CD4-positive, alpha-beta T cell treated with Interleukin-15 for 1 hour (primary cell): ENCODE measurements at places on chromosomes 1 and 21.
A peak's percentile ranks its signal among the peaks of the same experiment; 100 is the strongest.

DNA sequence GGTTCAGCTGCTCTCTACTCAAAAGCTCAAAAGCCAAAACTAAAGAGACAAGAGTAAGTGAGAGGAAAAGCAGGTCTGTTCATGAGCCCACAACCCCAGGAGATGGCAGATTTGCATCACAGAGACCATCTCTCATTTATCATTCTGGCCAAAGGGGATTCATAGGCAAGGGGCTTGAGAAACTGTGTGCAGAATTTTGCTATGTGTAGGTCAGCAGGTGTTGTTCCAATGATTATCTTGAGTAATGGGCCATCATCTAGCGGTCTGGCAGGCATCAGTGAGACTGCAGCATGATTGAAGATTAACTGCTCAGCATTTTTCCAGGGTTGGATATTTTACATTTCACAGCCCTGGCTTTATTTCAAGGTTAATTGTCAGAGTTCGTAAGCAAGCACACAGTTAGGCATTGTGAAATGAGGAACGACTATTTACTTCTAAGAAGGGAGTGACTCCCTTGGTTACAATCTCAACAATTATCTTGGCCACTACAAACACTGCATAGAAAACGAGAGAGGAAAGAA lies 1204.6 kb upstream of the TMPRSS15 start:
- DNase-seq: no peak

DNA sequence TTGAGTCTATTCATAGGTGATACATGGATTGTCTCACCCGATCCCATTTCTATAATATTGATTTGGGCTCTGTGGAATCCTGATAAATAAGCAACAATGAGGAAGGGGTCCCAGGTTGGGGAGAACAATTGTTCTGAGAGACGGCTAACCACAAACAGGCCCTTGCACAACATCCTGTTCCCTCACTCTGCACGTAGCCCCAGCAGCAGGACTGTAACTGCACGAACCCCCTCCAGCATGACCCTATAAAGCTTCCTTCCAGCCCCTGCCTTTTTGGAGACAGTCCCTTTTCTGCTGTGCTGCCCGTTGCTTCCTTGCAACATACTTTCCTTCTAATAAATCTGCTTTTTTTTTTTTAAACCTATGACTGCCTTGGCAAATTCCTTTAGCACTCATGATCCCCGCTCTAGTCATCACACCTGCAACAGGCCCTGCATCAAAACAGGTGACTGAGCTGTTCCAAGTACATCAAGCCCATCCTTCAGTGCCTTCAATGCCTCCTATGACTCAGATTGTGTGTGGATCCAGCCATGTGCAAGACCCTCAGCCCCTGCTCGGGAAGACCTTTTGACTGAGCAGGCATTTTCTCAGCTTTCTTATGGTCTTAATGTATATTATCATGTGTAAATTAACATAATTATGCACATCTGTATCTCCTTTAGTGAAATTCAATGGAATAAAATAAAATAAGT lies 63.7 kb upstream of the B3GALNT2 start:
- no peak for DNase-seq

- DNase-seq: no peak
Observed at GRCh38 chr1:100433563-100433962, 81.3 kb downstream of the CDC14A start.

DNA sequence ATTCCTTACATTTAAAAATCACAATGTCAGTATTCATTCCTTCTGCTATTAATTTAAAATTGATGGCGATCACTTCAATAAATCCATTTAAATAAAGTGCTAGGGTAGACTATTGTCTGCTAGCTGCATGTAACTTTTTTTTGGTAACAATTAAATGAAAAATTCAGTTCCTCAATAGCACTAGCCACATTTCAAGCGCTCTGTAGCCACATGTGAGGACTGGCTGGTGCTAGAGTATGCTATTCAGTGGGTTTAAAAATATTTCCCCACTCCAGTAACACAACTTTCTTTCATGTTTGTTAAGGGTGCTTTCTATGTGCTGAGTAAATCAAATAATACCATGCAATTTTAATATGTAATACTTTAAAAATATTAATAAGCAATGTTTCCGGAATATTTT lies 108.2 kb downstream of the LTN1 start:
- no peak for DNase-seq

DNA sequence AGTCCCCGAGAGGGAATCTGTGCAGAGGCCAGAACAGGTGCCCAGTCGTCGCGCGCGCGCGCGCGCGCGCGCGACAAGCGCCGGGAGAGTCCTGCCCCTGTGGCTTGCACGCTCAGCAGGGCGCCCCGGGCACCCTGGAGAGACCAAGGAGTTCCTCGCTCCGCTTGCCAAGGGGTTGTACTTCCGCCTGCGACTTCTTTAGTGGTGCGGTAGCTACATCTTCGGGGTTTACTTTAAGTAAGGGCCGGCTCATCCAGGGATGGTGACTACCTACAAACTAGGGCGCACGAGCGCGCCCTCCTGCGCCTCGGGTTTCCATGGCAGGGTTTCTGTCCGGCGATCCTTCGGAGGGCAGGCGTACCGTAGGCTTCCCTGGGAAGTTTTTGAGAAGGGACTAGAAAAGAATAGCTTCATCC lies 1.4 kb downstream of the LHX4 start:
- DNase-seq: no peak

GRCh38 chr21:20970691-20971090 lies 27.5 kb upstream of the NCAM2 start:
- no peak for DNase-seq

GRCh38 chr1:231729544-231729943 lies 103.0 kb downstream of the DISC1 start:
- no peak for DNase-seq

DNA sequence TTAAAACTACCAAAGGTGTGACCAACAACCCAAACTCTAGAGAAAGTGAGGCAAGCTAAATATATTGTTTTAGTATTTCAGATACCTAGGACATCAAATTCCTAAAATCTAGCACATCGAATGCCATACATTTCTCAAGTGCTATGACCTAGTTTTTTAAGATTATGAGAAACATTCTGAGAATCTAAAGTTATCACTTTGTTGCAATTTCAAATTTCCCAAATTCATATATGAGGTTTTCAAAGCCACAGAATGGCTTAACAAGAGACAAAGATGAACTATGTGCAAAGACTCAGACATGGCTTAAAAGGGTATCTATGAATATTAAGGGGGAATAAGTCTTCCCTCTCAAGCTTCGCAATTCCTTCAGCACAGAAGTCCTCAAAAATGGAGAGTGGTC lies 6.8 kb downstream of the SCYL3 start:
- no peak for DNase-seq

DNA sequence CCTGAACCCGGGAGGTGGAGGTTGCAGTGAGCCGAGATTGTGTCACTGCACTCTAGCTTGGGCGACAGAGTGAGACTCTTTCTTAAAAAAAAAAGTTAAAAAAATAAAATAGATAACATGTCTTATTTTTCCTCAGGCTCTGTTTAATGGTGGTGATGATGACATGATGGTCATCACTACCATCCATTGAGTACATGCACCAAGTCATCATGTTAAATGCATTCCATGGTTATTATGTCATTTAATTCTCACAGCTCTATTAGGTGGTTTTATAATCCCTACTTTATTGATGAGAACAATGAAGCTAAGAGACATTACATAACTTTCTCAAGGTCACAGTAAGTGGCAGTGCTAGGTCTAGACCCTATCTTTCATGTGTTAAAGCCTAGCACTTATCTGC lies 34.4 kb upstream of the MAB21L3 start:
- DNase-seq: no peak

DNA sequence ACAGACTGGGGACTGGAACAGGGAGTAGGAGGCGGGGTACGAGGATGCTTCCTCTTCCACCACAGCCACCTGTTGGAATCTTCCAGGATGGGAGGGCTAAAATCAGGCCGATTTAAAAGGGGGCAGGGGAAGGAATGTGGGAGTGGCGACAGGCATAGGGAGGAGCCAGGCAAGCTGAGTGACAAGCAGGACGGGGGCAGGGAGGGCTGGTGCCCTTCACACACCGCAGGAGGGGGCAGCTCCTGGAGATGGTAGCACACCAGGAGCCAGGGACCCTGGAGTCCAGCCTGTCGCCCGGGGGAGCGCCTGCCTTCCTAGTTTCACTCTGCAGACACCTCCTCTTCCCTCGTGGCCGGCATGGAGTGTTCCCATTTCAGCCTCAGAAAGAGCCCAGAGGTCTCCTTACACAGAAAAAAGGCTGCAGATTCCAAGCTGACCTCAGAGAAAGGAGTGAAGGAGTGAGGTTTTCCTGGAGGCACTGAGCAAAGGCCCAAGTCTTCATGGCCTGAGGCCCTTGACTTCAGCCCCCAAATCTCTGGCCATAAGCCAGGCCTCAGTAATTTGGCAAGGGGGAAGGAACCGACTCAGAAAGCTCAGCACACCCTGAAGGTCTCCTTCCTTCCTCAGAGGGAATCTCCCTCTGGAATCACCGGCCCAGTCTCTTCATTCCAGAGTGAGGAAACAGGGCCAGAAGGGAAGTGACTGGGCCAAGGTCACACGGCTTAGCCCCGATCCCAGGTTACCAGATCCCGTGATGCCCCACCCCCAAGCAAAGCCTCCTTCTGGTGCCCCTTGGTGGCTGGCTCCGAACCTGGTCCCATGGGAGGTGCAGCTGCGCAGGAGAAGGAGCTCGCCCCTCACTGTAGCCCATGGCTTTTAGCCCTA lies 8.1 kb downstream of the BLACAT1 start:
- DNase-seq: no peak

DNA sequence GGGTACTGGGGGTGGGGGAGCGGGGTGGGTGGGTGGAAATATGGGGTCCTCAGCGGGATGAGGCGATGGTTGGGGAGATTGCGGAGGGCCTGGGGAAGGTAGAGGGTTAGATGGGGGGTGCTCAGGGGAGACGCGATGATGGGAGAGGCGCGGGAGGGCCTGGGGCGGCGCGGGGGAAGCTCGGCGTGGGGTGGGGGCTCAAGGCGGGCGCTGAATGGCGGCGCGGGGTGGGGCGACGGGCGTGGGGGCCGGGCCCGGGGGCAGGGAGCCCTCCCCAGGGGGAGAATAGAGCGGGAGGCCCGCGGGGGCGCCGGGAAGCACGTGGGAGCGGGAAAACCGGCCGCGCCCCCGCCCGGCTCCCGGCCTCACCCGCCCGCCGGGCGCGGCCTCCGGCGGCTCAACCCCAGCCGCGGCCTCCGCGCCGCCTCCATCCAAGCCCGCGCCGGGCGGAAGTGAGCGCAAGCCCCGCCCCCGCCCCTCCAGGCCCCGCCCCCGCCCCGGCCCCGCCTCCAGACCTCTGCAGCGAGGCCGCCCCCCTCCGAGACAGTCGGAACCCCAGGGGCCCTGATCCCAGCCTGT lies at the start of gene FAAP20:
TSS of gene FAAP20 (minus strand) at position 454 of the 579 bp plus-strand sequence. CDS start at position 431, 23 bp downstream.
- DNase-seq: peak; percentile 78

DNA sequence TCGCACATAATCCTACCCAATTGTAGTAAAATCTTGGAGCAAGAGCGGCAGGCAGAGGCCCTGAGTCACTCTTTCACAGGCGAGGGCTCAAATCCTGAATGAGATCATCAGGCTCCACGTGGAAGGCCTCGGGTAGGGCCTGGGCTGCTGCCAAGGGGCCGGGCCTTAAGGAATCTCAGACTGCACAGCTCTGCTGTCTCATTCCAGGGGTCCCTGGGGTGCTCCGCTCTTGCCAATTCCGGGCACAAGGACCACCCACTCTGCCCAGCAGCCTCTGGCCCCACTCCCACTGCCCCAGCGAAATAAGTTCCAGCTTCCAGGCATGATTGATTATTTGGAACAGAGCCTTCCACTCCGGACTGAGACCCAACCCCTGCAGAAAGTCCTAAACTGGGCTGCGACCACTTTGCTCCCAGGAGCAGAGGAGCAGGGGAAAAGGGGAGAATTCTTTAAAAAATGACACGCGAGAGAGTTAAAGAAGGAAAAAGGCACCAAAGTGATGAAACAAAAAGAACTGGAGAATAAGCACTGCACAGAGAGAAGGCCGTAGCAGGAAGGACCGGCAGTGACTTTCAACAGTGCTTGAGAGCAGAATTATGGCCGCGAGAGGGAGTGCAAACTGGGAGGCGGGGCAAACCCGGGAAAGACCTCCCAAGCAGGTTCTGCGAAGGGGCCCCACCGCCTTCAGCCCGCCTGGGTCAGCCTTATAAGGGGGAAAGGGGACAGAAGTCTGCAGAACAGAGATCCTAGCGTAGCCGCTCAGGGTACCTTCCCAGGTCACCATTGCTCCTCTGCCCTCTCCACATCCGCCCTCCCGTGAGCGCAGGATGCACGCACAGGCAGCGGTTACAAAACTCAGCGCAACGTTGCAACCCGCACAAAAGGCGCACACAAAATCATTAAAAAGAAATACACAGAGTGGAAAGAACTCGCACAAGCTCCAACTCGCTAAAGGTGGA lies 2.0 kb downstream of the ADAMTS1 start:
- DNase-seq: peak; percentile 51

- no peak for DNase-seq
Observed at GRCh38 chr1:9833632-9834031, 9.9 kb upstream of the CLSTN1 start.

GRCh38 chr1:50605186-50605875 lies 182.1 kb upstream of the DMRTA2 start:
- DNase-seq: no peak

DNA sequence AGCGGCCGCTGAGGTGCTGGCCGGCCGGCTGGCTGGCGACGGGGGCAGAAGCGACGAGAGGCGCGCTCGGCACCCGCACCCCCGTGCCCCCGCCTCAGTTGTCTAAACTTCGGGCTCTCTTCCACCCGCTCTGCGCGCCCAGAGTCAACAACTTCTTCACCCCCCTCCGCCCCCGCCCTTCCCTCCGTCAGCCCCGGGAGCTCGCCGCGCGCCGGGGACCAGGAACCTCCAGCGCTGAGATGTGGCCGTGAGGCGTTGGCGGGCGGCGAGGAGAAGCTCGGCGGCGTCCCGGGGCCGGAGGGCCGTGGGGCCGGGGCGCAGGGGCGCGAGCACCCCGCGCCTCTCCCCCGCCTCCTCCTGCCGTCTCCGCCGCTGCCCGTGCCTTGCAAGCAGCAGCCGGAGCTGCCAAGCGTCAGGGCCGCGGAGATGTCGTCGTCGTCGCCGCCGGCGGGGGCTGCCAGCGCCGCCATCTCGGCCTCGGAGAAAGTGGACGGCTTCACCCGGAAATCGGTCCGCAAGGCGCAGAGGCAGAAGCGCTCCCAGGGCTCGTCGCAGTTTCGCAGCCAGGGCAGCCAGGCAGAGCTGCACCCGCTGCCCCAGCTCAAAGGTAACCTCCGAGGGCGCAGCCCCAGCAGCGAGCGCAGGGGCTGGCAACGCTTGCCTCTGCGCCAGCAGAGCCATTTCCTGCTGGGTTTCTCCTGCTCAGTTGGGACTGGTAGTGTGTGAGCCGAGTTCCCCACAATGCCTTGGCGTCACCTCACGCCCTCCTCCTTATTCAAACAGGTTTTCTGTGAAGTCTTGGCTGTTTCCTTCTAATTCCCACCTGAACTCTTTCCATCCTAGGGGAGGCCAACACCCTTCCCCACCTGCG lies 710 bp downstream of the PPP2R5A start:
- DNase-seq: peak; percentile 70

- no peak for DNase-seq
Observed at GRCh38 chr1:238484121-238484520, 593.4 kb upstream of the ZP4 start.

GRCh38 chr21:31255036-31255435 lies 89.0 kb downstream of the TIAM1 start:
- DNase-seq: no peak

- DNase-seq: no peak
Observed at GRCh38 chr1:94130851-94131595, 10.1 kb upstream of the ABCA4 start.

GRCh38 chr1:197916500-197916983 lies 630 bp upstream of the LHX9 start:
- no peak for DNase-seq

- DNase-seq: no peak
Observed at GRCh38 chr1:209748620-209749019, 7.2 kb upstream of the TRAF3IP3 start.

- DNase-seq: no peak
Observed at GRCh38 chr1:6443339-6444115, 19.0 kb downstream of the ESPN start.

- peak; percentile 33 for DNase-seq
Observed at GRCh38 chr1:29282924-29283803, 46.8 kb downstream of the PTPRU start.
